Activated B cell treated with CpG ODN at 0.5 μM for 24 hours (primary cell): ENCODE measurements at places on chromosomes 13 and 19. TPM values are rescaled to one million over a fixed set of nuclear protein-coding genes. Genes with fewer than 3 reads are reported as not detected.

GRCh38 chr13:27977476-27978300 lies 8.6 kb upstream of the CDX2 start:
- DNase-seq = no peak

- DNase-seq = no peak
Measured at GRCh38 chr13:75507027-75508001, 25.3 kb upstream of the TBC1D4 start.

GRCh38 chr13:67859904-67860303 lies 629.8 kb upstream of the PCDH9 start:
- DNase-seq = no peak

GRCh38 chr19:15869109-15869555 lies 28.7 kb downstream of the CYP4F2 start:
- DNase-seq = no peak

- DNase-seq = no peak
Measured at GRCh38 chr13:46369506-46370277, 17.4 kb downstream of the RUBCNL start.

- no peak for DNase-seq
Measured at GRCh38 chr13:73782450-73783449, 351.5 kb downstream of the KLF12 start.

- no peak for DNase-seq
Measured at GRCh38 chr13:84466461-84466860, 584.2 kb upstream of the SLITRK1 start.

DNA sequence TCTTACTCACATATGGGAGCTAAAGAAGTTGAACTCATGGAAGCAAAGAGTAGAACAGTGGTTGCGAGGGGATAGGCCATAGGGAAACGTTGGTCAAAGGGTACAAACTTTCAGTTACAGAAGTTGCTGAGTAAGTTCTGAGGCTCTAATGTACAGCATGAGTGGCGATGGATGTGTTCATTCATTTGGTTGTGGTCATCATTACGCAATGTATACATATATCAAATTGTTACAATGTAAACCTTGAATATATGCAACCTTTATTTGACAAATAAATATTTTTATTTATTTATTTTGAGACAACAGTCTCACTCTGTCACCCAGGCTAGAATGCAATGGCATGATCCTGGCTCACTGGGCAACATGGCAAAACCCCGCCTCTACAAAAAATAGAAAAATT lies 38.7 kb downstream of the ZIC5 start:
- no peak for DNase-seq

GRCh38 chr13:108276060-108276459 lies 6.5 kb downstream of the TNFSF13B start:
- no peak for DNase-seq

- DNase-seq = no peak
Measured at GRCh38 chr19:7478173-7478842, 10.5 kb downstream of the PEX11G start.

- DNase-seq = no peak
Measured at GRCh38 chr19:30744741-30745475, 372.7 kb downstream of the ZNF536 start.

DNA sequence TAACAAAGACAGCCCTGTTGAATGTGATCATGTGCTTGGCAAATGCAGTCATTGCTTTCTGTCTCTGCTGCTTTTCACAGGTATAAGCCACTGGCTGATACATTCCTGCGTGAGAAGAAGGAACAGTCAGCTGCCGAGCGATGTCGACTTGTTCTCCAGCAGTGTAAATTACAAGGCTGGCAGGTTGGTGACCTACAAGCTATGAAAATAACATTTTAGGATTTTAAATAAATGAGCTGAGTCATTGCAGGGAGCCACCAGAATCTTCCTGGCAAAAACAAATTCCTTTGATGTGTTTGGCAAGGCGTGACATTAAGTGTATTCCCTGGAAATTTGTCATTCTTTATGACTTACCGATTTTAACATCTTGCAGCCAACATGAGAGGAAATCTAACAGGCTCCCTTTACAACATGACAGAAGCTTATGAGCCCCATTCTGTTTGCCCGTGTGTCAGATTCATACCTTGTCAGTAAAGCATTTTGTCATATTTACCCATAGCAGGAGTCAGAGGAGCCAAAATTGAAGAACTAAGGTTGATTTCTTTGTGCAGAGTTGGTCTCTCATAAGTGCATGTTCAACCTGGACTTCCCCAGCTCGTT lies 471.4 kb downstream of the MYO16 start:
- DNase-seq = no peak

DNA sequence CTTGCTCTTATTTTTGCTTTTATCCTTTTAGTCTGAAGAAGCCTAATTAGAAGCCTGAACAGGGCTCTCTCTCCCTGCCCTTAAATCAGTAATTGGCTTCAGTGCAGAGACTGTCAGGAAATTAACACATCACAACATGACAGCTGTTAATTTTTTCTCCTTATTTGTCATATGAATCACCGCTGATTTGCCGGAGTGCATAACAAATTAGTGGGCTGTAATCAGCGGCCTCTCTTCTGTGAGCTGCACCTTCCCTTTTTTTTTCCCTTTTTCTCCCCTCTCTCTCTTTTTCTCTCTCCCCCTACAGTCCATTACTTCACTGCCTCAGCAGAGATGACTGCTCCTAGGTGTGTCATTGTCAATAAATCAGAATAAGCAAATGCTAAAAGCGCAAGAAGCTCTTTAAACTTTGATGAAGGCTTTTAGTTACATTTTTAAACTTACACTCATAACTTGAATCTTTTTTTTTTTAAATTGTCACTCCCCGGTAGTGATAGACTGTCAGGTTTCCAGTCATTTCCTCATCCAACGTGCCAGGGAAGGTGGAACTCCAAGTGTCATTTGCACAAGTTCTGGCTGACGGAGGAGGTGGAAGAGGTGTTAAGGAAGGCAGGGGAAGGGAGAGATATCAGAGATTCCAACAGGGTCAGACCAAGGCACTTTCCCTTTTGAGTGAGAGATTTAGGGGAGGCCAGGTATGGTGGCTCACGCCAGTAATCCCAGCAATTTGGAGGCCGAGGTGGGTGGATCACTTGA lies 197.1 kb upstream of the TSHZ3 start:
- no peak for DNase-seq

DNA sequence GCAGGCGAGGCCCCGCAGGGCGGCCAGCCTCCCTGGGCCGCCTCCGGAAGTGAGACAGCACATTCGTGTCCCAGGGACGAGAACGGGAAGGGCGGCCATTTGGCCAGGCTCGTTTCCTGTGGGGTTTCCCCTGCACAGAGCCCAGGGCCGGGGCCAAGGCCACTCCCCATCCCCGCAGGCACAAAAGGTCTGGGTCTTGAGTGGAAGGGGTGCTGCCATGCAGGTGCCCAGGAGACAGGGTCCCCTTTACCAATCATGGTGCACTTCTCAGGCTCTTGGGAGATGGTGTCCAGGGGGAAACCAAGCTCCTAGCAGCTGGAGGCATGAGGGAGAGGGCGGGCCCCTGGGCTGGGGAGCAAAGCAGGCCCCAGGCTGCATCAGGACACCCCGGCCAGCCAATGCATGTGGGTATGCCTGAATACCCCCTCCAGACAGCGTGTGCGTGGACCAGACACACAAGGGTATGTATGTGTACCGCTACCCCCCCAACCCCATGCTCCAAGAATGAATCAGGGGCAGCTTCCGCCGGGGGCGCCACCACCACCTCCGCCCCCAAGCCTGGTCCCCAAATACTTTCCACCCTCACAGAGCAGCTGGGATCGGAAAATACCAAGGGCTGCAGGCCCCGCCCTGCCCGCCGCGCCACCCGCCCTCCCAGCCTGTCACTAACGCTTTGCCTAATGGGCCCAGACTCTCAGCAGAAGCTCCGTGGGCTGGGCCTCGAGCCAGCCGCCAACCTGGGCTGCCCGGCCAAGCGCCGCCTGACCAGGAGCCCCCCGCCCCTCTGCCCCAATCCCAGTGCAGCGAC lies 37.6 kb upstream of the NANOS3 start:
- peak; percentile 70 for DNase-seq

- DNase-seq = no peak
Measured at GRCh38 chr13:111958612-111959395, 108.1 kb upstream of the SOX1 start.

DNA sequence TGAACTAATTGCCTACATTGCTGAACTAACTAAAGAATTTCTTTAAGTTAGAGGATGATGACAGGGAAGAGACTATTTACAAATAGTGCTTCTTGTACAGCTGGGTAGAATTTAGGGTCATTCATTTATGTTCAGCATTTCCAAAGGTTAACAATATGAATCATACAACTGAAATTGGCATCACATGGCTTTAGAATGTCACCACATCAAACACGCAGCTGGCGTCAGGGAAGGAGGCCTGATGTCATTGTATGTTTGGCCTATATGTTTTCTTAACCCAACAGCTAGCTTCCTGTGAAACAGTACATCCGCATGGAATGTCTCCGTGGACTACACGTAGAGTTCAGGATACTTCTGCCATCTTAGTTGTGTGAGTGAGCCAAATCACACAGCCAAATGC lies 99.0 kb upstream of the TNFSF11 start:
- no peak for DNase-seq

Gene PCP2
- total RNA-seq = 2.1 and 2.8 TPM in 2 replicates

Gene UBAC2
- total RNA-seq = 40.6 and 51.0 TPM in 2 replicates

Gene CCDC8
- not detected in 2 replicates for total RNA-seq
